ENCODE measurements at places on chromosomes 11 and 22.
A peak's percentile ranks its signal among the peaks of the same experiment; 100 is the strongest.

- DNase-seq, result no peak
Observed at GRCh38 chr11:27213232-27213660, 149.8 kb downstream of the CCDC34 start.

DNA sequence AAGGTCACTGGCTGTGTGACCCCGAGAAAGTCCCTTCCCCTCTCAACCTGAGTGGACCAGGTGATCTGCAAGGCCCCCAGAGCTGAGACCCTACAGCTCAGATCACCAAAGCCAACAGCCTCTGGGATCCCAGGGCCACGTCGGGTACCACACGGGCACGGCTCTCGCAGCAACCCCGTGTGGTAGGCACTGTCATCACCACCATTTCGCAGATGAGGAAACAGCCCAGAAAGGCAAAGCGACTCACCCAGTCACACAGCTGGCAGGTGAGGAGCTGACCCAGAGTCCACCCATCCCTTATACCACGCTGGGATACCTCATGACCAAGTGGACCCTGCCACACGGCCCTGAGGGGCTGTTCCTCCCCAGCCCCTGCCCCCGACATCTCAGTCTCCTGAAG, 2.8 kb downstream of the ATP5MGL start:
- DNase-seq, result no peak

DNA sequence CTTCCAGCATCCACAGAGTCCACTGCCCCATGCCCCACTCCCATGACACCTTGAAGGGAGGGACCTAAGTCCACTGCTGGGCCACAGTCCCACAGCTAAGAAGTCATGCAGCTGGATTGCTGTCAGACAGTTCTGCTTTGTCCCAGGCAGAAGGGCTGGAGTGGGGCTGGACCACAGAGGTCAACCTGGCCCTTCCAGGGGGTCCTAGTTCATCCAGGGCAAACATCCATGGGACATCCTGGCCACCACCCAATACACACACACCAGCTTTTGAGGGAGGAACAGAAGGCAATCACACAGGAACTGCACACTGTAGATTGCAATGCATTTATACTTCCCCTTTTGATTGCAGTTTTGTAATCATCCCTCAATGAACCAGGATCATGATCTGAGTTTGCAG, 11.3 kb upstream of the APOL4 start:
- DNase-seq, result peak; percentile 65

DNA sequence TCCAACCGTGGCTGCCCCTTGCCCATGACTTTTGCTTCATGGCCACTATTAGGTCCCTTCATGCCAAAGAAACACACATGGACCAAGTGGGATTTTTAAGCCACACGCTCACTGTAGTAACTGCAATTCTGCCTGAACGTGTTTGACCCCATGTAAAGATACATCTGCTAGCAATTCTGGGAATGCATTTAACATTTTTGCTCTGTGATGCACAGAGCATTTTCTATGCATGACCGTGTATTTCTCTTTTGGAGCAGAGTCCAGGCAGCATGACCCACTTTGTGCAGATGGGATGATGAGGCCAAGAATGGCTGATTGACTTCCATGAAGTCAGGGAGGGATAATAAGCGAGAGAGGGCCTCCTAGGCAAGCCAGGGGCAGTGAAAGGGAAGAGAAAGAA, 108.5 kb downstream of the TP53I11 start:
- DNase-seq, result no peak

- DNase-seq, result no peak
Observed at GRCh38 chr11:9874466-9874865, 210.6 kb downstream of the SWAP70 start.

- DNase-seq, result no peak
Observed at GRCh38 chr11:38971141-38971540, 2373.1 kb upstream of the RAG2 start.

DNA sequence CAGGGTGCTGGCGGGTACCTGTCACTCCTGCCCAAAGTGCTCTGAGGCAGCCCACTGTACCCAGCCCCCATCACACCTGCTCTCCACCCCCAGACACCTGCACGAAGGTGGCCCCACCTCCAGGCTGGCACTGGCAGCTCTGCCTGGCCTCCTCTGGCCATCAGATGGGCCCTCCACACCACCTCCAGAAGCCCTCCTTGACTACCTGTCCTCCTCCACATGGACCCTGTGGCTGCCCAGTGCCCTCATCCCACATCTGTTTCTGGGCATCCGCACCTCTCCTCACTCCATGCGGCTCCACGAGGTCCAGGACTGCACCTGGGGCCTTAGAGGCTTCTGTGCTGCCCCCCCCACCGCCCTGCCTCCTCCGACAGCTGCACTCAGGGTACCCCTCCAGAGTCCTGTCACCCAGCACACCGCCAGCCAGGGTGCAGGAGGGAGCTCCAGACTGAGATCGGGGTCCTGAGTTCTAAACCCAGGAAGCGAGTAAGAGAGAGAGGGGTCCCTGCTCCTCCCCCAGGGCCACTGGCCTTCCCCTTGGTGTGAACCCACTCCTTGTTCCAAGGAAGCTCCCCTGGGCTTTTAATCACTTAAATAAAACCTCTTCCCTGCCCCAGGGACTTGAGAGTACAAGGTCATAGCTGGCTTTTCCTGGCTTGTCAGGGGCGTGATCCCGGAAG, 1.7 kb downstream of the CTSD start:
- no peak for DNase-seq

- no peak for DNase-seq
Observed at GRCh38 chr11:125464270-125464662, 31.8 kb downstream of the FEZ1 start.

- DNase-seq, result peak; percentile 47
Observed at GRCh38 chr11:93921695-93922468, 71.5 kb upstream of the VSTM5 start.

- no peak for DNase-seq
Observed at GRCh38 chr11:69866648-69867047, 47.4 kb upstream of the FGF3 start.

DNA sequence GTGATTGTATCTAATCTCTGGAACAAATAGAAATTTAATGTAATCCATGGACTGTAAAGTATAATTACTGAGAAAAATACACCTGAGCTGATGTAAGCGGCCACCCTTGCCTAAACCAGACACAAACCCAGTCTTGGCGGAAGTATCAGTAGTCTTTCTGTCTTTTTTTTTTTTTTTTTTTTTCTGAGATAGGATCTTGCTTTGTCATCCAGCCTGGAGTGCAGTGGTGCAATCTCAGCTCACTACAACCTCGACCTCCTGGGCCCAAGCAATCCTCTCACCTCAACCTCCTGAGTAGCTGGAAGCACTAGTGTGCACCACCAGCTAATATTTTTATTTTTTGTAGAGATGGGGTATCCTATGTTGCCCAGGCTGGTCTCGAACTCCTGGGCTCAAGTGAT, 5.5 kb upstream of the CXCR5 start:
- no peak for DNase-seq

DNA sequence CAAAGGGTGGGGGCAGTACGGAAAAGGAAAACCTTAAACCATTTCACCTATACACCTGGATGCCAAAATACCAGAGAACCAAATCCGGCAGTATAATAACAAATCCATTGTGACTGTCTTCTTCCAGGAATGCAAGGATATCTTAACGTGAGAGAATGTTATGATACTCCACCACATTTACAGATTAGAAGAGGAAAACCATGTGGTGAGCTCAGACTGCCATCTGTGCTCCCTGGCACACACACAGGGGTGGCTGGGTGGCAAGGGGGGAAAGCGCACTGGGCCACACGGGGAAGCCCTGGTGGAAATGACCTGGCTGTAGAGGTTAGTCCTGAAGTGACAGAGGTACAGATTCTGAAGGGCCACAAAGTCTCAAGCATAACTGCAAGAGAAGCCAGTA, 9.9 kb downstream of the EIF1AD start:
- no peak for DNase-seq

DNA sequence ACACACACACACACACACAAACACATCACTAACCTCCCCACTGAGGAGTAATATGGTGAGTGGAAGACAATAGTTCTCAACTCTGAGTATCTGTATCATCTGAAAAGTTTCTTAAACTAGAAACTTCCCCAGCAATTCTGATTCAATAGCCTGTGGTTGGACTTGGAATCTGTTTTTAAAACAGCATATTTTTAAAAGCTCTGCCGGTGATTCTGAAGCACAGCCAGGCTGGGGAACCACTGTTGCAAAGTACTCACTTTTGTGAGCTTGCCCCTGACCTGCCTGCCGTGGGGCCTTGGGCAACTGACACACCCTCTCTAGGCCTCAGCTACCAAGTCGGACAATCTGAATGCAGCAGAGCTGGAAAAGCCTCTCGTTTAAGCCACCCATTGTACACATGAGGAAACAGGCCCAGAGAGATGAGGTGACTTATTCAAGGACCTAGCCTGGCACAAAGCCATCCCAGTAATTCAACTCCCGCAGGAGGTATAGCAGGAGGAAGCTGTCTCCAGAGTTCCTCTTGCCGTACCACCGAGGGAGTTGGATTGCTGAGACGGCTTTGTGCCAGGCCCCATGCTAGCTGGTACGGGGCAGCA, 8.9 kb downstream of the SLC15A3 start:
- DNase-seq, result no peak

GRCh38 chr11:18615628-18616392, 16.2 kb downstream of the MISFA start:
- peak; percentile 60 for DNase-seq

- no peak for DNase-seq
Observed at GRCh38 chr11:15965562-15966250, 390.6 kb downstream of the SOX6 start.

DNA sequence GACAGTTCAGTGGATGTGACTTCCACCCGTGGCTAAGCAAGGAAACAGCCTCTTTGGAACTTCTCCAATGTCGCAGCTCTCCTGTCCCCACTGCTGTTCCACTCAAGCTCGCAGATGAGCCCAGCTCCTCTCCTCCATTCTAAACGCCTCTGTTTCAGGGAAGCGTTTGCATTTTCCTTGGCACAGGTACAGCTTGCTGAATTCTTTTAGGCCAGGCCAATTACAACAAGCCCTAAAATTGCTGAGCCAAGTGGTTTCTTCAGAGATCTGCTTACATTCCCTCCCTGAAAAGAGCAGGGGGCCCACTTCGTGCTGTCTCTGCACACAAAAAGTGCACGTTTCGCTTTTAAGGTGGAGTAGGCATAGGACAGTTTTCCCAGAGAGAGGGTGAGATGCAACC, 91.5 kb upstream of the BLID start:
- no peak for DNase-seq

DNA sequence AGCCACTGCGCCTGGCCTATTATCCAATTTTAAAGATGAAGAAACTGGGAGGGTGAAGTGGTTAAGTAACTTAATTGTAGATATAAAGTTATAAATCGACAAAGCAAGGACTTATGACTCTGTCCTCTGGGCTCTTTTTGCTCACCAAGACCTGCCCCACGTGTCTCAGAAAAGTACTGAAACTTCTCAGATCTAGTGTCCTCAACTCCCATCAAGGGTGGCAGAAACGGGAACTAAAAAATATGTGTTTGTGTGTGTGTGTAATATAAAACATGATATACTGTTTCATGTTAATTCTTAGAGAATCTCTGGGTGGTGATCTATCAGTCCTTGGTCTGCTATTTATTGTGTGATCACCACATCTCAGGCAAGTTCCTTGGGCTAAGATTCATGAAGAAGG, 104.9 kb downstream of the GAB2 start:
- DNase-seq, result peak; percentile 36

GRCh38 chr11:95054356-95054755, 5.1 kb downstream of the KDM4F start:
- DNase-seq, result no peak

DNA sequence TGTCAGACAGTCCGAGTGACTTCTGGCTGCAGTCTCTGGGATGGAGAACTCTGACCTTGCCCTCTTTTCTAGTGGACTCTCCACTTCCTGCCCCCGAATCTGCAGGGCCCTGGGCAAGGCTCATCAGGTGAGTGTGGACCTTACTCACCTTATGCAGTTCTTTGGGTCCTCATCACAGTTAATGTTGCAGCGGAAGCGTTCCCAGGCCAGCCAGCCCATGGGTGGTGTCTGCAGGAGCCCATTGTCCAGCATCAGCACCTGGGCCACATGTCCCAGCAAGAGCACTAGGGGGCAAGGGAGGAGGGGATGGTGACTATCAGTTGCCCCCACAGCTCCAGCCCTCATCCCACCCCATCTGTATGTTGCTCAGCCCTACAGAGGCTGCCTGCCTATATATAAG, 2.3 kb downstream of the NAGA start:
- DNase-seq, result no peak

DNA sequence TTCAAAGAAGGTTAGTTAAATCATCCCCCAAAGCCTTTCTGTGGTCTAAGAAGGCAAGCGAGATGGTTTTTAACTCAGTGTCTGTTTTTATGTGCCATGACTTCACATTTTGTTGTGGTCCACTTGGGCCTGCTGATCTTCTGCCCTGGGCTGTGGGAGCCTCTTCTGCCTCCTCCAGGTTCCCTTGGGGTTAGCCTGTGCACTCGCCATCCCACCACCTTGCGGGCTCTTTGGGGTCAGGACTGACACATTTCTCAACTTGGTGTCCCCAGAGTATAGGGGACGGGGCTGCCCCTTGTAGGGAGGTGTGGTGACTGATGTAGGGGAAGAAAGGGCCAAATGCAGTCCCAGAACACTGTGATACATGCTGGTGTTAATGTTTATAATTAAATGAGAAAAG, 207.0 kb downstream of the TBC1D22A start:
- no peak for DNase-seq

GRCh38 chr22:38940811-38941384, 16.5 kb upstream of the APOBEC3A start:
- DNase-seq, result no peak

DNA sequence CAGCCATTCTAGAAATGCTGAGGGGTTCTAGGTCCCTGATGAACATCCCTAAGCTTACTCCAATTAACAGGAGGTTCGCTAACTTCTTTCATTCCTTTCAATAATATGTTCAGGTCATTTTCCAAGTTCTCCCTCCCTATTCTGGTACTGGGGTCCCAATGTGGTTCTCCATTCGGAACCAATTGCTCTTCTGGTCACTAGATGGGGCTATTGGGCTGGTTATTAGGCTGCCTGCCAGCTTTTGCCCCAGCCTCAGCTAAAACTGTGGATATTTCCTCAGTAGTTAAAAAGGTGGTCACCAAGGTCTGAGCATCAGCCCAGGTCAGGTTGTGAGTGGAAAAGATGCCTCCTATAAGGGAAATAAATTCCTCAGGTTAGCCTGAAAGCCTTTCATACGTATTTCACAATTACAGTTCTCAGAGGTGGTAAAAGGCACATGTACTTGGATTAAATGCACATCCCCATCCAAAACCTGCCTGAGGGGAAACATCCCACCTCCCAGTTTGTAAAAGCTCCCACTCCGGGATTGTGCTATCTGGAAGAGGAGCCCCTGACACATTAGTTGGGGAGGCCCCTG, 161.1 kb upstream of the CCDC179 start:
- DNase-seq, result peak; percentile 4

DNA sequence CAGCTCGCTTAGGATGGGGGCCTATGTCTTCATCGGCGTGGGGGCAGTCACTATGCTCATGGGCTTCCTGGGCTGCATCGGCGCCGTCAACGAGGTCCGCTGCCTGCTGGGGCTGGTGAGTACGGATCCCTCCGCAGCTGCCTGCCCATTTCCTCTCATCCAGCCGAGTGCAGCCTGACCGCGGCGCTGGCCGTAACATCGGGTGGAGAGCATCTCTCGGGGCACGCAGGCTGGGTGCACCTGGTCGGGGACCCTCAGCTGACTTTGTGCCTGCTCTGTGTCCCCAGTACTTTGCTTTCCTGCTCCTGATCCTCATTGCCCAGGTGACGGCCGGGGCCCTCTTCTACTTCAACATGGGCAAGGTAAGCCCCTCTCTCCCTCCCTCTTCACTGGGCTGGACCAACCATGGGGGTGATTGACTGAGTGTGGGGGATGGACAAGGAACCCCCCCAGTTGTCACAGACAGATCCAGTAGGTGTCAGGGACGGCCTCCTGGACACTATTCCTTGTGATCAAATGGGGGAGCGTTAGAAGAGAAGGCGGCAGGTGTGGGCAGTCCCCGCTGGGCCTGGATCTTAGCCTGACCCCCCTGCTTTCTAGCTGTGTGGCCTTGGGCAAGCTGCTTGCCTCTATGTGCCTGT, 39.7 kb downstream of the CD82 start:
- no peak for DNase-seq
